ENCODE measurements at places on chromosomes 5 and 9.

DNA sequence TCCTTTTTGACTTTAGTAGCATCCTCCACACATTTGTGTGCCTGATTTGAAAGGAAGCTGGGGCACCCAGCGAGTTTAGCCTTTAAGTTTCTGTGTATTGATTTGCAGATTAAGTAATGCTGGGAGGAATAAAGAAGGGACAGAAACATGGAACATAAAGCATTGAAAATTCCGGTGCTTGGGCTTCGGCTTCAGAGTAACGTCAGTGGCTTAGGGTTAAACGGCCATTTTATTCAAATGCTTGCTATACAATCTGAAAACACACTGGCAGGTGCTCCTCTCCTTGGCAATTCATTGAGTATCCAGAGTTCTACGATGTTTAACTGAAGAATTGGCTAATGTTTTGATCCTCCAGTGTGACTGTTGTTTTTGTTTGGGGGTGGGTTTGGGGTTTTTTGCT is 58.0 kb upstream of the FSD1L start:
- no peak for DNase-seq

DNA sequence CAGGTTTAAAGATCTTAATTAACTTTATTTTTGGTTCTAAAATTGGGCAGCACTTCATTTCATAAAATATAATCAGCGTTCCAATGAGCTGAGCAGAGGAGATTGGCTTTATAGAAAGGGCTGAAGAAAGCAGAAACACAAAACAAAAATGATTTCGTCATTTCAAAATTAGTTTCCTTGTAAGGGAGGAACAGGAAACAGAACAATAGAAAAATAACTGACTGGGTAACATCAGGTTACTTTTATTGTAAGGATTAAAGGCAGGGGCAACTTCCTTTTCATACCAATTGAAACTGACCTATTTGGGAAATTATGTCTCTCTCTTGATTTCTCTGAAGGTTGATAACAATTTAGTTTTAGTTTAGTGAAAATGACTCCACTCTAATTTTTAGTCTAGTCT is 157.1 kb downstream of the ATP10B start:
- DNase-seq = no peak

DNA sequence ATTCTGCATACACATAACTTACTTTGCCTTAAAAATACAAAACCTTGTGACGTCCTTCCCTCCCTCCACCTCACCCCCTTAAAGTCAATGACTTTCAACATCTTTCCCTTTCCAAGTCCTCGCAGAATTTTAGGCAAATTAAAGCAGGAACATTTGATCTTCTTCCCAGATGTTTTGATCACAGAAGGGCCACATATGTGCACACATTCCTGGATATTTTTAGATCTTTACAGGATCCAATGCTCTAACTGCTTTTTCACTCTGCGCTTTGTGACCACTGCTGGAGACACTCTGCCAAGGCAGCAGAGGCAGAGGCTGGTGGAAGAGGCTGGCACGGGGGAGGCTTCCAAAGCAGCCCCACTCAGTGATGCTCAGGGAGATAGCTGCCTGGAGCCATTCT is 130.7 kb downstream of the SEC61B start:
- DNase-seq = no peak

DNA sequence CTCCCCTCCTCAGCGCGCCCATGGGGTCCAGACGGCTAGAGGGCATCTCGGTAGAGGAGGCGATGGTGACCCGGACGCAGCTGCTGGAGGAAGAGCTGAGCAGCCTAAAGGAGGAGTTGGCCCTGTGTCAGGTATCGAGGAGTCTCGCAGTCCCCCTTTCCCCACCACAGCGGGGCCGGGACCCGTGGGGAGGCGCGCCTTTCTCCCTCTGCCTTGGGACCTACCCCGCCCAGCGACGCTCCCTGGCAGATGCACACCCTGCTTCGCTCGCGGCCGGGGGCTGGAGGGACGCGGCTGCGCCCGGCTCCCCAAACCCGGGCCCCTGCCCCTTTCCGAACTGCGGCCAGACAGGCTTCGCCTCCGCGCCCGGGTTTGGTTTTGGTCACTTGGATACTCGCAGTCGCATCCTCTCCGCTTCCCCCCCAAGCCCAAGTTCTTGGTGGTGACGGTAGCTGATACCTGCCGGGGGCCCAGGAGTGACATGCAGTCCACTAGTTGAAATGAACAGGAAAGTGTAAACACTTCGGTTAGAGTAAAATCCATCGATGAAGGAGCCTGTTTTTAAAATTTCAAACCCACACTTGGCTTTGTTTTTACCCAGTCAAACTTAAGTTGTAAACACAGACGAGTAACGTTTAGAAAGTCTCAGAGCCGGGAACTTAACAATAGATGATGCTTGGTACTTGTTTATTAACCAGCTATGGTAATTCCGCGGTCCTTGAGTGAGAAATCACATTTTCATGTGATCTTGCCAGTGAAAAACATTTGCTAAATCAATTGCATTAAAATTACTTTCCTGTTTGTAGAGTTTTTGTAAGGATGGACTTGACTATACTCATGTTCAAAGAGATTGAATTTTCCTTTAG is 688 bp downstream of the CNTLN start:
- peak; percentile 13 for DNase-seq

- no peak for DNase-seq
These were observed 33.4 kb upstream of the CDC42SE2 start for GRCh38 chr5:131230406-131230805.

DNA sequence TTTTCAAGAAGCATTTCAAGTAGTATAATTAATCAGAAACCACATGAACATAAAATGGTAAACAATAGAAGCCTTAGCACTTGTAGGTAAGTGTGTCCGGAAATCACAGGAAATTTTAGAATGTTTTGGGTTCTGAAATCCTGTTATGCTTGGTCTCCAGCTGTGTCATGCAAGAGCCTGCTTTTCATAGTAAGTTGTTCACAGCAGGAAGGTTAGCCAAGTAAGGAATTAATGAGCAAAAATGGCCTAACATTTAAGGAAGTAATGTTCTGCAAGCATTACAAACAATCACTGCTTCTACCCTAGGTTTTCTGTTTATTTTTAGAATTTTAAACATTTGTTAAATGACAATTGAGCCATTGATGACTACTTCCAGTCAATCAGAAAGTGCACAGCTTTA is 669.5 kb downstream of the SLCO4C1 start:
- no peak for DNase-seq

GRCh38 chr5:2105141-2105540 is 222.4 kb upstream of the IRX4 start:
- no peak for DNase-seq

DNA sequence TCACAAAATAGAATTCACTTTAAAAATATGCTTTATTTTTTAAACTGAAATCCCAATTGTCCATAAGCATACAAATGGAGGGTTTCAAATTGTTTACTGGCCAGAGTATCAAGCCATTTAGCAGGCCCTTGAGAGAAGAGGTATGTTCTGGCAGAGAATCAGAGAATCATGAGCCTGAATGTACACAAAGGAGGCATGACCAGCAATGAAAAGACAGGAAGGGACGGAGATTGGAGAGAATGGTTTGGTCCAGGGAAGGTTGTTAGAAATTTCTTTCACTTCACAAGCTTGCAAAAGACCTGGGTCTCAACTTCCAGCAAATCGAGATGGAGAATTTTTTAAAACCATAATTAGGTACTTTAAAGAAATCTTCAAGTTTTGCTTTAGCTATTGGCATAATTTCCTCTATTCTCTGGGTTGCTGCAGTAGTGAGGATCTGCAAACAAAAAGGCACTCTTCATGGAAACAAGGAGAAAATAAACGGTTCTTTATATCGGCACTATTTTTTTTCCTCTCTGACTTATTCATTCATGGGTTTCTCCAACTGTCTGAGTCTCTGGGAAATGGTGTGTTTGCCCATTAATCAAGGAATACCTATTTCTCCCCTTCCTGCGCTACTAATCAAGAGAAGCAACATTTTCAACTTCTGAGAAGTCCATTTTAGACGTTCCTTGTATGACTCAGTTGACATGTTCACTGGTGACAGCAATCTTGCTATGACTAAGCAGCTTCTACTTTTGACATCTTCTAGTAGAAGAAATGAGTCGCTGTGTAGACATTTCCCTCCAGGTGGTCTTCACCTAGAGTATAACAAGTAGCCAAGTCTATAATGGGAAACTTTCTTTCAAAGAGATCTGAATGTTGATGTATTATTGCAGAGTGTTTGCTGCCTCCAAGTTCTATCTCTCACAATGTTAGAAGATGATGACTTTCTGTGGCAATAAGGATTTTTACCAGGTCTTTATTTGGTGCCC is 23.1 kb upstream of the ERCC6L2 start:
- DNase-seq = peak; percentile 80

DNA sequence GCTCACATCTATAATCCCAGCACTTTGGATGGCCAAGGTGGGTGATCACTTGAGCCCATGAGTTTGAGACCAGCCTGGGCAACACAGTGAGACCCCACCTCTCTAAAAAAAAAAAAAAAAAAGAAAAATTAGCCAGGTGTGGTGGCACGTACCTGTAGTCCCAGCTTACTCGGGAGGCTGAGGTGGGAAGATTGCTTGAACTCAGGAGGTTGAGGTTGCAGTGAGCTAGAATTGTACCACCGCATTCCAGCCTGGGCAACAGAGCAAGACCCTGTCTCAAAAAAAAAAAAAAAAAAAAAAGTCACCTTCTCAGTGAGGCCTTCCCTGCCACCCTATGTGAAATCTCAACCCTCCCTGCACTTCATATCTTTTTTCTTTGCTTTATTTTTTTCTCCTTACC is 14.0 kb upstream of the SEPTIN8 start:
- DNase-seq = no peak

GRCh38 chr5:115599502-115599901 is 2.8 kb downstream of the TICAM2 start:
- no peak for DNase-seq

DNA sequence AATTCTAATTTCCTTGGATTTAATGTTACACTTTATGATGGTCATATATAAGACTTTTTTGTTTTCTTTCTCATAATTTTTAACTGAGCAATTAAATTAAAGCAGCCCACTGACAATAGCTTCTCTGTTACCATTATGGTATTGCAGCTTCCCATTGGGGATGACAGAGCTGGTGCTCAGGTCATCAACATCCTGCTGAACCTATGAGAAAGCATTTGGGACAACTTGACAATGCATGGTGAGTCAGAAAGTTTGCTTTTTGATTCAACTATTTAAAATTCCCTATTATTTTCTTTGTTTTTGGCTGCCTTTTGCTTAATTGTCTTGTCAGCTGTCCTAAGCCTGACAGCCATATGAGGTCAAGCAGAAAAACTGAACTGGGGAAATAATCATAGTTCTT is 487.4 kb upstream of the RIOK2 start:
- DNase-seq = no peak

DNA sequence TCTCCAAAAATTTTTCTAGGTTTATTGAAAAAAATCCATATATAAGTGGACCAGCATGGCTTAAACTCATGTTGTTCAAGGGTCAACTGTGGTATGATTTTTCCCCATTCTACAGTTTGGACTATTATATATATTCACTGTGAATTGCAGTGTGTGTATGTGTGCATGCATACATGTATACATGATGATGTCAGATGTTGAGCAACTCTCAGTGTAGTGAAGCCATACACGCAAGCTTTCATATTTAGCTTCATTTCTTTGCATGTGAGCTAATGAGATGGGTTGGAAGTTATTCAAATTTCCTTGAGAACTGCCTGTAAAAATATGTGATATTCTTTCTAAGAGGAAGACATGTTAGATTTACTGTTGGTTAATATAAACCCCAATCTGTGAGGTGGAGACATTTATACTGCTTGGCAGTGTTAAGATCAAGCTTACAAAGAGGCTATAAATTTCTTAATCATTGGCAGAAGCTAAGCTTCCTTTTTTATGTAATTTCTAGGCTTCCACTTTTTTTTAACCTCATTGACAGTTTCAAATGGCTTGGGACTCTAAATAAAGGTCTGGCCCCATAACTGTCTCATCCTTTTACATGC is 134.8 kb downstream of the GABRG2 start:
- DNase-seq = no peak

DNA sequence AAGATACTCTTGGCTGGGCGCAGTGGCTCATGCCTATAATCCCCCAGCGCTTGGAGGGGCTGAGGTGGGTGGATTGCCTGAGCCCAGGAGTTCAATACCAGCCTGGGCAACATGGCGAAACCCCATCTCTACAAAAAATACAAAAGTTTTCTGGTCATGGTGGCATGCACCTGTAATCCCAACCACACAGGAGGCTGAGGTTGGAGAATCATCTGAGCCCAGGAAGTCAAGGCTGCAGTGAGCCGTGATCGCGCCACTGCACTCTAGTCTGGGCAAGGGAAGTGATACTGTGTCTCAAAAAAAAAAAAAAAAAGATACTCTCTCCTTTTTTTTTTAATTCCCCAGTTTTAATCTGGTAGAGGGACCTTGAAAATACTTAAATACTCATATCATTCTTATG is 15.0 kb downstream of the ANKRD33B start:
- DNase-seq = no peak

DNA sequence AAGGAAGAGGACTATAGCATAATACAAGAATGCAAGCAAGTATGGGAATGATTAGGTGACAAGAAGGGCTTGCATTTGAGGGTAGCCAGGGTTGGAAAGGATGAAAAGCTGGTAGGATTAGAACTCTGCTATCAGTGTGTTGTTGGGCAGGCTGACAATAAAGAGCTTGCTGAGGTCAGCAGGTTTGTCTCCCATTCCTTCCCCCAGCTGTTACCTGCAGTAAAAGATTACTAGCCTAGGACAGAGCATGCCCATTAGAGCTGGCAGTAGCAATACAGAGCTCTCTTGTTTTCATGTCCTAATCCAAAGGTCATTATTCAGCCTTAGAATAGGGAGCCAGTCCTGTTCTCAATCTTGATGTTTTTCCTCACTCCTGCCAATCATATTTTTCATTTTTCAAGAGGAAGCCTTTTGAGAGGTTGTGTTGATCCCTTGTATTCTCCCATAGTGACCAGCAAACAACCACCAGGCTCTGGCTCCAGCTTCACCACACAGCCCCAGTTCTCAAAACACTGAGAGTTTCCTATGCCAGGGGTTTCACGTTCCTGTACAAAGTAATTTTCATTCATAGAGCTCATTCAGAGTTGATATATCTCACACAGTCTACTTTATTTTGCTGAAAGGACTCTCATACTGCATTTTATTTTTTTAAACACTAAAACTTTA is 71.7 kb downstream of the OR2K2 start:
- no peak for DNase-seq

GRCh38 chr5:36696059-36696673 is 89.8 kb downstream of the SLC1A3 start:
- peak; percentile 57 for DNase-seq

DNA sequence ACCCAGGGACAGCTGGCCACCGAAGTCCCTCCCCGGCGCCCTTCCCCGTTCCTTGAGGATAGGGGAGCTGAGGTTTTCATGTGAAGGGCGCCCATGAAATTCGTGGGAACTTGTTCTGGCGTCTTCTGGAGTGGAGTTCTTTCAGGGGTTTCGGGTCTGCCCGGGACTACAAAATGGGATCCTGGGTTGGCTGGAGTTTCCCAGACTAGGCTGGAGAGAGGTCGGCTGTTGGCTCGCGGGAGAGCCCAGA is 3.6 kb upstream of the RGMB start:
- DNase-seq = no peak

- no peak for DNase-seq
These were observed 4.8 kb downstream of the RASGRF2 start for GRCh38 chr5:80964919-80965318.

GRCh38 chr9:134413890-134414623 is 87.8 kb downstream of the RXRA start:
- DNase-seq = peak; percentile 88

GRCh38 chr5:170120576-170120975 is 14.9 kb downstream of the FOXI1 start:
- DNase-seq = no peak

- no peak for DNase-seq
These were observed 351.0 kb downstream of the KIAA0825 start for GRCh38 chr5:94267350-94267899.
